Right renal pelvis (tissue), 4 donors: ENCODE measurements at places on chromosomes 5 and 9.

- DNase-seq = no peak
These were observed 104.1 kb downstream of the CMYA5 start for GRCh38 chr5:79793722-79794121.

- no peak for DNase-seq
These were observed 195.6 kb downstream of the PLK2 start for GRCh38 chr5:58264276-58264675.

DNA sequence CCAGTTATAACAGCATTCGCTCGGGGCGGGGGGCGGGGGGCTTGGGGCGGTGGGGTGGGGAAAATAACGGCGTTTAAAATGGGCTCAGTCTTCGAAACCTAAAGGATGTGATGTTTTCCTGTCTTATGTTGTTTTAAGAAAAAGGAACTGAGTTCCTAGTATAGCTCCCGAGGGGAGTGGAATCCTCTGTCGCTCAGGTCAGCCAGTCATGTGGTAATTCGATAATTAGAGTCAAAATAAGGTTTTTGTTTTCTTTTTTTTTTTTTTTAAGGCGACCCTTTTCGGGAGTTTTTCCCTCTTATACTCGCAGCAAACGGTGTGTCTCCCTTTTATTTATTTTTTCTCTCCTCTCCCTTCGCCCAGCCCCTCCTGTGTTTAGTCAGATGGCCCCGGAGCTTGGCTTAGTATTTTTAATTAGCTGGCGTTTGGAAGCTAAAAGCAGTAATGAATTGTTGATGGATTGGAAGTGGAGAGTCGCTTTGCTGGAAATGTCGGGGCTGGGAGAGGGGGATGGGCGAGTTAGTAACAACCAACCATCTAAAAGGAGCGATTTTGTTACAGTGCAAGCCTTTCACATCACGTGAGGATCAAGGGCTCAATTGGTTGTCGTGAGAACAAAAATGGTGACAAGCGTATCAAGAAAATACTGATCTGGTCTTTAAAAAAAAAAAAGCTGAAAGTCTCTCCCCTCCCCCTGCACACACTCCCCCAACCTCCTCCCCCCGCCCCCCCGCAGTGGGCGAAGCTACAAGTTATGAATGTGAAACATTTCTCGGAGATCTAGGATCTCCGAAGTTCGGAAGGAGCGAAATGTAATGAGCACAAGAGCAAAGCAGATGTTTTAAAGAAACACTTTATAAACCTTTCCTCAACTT lies 714 bp upstream of the ZNF608 start:
- DNase-seq = peak; percentile 92

DNA sequence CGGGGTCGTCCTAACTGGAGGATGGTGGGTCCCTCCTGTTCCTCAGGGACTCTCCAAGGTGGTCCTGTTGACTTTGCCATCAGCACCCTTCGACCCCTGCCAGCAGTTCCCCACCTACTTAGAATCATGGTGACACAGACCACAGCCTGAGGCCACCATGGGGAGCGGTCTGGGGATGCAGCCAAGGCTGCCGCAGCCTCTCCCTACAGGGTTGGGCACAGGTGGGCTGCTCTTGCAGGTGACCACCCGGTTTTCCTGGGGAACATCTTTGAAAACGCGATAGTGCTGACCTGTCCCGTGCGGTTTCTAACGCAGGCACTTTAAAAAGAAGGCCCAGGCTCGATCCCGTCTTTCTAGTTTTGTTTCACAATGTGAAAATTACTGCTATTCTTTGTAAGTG lies 12.7 kb upstream of the CEL start:
- no peak for DNase-seq

DNA sequence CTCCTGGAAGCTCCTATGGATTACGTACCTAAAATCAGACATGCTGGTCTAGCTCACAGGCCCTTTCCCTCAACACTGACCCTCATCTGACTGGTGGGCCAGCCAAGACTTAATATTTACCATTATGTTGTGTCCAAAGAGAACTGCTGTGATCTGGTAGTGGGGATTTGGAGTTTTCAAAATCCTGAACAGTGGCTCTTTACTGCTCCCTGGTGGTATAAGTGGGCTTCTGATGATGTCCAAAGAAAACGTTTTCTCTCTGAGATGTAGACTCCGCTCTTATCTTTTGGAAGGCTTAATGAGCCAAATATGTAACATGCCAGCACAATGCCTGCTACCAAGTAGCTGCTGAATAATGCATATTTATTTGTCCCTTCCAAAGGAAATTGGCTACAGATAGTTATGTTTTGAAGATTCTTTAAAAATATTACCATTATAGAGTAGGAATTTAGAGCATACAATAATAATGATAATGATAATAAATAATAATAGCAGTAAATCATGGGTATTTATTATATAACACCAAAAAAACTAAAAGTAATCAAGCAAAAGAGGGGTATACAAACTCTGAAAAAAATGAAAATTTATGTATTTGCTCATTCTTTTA lies 406.6 kb upstream of the TNC start:
- DNase-seq = peak; percentile 80

GRCh38 chr5:87229780-87230179 lies 37.9 kb upstream of the RASA1 start:
- no peak for DNase-seq

DNA sequence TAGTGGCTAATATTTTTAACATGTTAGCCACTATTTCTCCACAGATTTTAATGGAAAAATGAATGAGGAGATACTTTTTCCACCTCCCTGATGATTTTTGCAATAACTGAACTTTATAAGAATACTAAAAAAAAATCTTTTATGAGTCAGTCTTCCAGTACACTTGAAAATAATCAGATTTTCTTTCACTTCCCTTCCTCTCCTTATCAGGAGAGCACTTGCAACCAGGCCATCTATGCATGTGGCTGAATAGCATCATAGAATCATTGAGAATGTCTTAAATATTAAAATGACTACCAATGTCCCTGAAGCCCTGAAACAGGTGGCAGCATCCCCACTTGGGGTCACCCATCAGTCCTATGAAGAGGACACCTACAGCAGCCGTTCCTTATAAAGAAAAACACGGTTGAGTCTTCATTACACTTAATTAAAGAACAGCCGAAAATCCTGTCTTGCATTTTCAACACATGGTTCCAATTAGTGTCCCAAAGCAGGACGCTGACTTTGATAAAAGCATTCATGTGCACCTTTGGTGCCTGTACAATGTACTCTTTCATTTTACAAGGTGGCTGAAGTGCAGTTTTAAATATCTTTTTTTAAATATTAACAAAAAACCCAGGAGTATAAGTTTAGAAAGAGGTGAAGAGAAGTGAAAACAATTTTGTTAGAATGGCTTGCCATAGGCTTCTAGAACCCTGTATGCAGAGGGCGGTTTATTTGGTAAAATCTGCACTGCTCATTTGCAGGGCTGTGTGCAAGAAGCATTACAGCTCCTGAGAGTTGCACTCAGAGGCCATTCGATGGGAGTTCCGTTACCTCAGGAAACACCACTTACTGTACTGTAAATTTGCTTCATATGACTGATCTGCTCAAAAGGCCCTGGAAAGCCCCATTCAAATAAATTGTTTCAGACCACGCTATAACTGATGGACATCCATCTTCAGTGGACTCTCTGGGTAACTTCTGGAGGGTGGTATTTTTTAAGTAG lies 106.9 kb upstream of the VCAN start:
- no peak for DNase-seq

- no peak for DNase-seq
These were observed 42.2 kb downstream of the FGD3 start for GRCh38 chr9:92989561-92989960.

- no peak for DNase-seq
These were observed 200.4 kb downstream of the ARRDC3 start for GRCh38 chr5:91182763-91183162.

- DNase-seq = no peak
These were observed 171.2 kb downstream of the CCDC171 start for GRCh38 chr9:15724016-15724415.

- no peak for DNase-seq
These were observed 284.5 kb upstream of the NUDT12 start for GRCh38 chr5:103847060-103847459.

- no peak for DNase-seq
These were observed 437.0 kb downstream of the PIK3R1 start for GRCh38 chr5:68652534-68652965.

DNA sequence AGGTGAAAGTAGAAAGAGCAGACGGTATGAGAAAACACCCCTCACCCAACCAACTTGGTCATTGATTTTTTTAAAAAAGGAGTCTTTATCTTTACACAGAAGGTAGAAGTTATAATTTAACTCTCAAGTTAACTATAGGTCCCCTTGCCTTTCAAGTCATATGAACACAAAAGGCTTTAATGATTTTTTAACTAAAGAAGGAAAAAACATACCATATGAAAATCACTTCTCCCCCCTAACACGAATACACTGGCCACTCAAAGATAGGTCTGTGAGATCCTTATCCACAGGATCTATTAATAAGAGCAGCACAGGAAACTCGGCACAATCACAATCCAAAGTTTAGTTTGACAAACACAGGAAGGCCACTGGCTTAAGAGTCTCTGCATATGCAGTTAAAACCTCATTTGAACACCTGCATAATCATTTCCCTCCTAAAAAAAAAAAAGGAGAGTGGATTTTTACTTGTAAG lies 138.0 kb downstream of the ENC1 start:
- no peak for DNase-seq

GRCh38 chr9:12816656-12817101 lies 41.9 kb downstream of the LURAP1L start:
- no peak for DNase-seq

DNA sequence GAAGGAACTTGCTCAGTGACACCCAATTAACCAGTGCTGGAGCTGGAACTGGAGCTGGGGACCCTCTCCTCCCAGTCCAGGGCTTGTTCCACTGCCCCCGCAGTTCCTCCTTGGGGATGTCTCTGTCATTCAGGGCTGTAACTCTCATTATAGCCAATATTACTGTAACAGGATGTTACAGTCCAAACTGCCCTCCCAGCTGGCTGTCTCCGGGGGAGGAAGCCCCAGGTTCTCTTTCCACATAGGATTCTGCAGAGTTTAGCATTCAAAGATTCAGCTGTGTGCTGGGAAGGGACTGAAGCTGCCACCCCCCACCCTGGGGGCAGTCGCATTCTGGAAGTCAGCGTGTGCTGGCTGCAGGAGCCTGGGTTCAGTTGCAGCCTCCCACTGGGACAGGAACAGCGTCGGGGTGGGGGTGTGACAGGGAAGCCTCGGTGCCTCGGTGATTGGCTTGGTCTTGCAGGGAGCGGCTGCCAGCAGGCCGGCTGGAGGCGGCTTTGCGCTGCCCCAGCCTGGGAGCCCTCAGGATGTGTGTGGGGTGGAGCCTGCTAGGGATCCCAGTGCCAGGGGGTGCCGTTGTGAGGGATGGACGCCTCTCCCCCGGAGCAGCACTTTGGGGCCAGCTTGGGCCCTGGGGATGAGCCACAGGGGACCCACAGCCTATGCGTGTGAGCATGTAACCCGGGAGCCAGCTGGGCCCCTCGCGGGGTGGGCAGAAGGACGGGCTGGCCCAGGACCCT lies 101.1 kb downstream of the RGS3 start:
- DNase-seq = no peak

- no peak for DNase-seq
These were observed 40.0 kb downstream of the SLC44A1 start for GRCh38 chr9:105284463-105284862.

- DNase-seq = no peak
These were observed 745.0 kb upstream of the ACO1 start for GRCh38 chr9:31639451-31639850.

DNA sequence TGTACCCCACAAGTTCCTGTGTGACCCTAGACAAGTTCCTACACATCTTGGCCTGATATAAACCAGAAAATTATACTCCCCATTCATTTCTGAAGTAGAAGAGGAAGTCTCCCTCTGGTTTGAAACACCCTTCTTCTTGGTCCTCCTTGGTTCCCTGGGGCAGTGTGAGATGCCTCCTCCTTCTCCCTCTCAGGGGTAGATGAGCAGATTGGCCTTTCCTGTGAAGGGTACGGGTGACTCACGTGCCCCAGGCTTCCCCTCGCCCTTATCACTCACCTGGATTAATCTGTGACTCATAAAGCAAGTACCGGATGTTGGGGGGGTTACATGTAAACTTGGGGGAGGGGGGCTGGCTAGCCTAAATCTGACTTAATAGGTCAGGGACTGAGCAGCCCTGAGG lies 11.1 kb upstream of the AQP3 start:
- DNase-seq = no peak

GRCh38 chr5:80147119-80147815 lies 108.6 kb downstream of the SERINC5 start:
- DNase-seq = no peak

DNA sequence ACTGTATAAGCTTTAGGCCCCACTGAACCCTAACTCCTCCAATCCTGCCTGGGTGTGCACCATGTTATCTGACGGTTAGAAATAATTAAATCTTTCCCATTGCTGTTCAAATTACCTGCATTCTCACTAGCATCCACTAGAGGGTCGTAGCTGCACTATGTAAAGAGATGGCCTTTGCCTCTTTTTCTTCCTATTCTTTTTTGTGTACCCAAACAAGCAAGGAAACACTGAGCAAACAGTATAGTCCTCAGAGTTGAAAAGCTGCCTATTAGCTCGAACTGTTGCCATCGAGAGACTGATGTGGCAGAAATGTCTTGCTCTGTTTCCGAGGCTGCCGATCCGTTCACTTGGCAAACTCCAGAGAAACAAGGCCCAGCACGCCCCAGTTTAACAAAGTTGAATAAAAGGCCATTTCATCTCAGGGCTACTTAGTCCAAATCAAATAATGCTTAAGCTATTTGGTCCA lies 163.8 kb upstream of the TRPM3 start:
- peak; percentile 39 for DNase-seq

- DNase-seq = no peak
These were observed 63.6 kb upstream of the UBAC1 start for GRCh38 chr9:136024696-136025316.

GRCh38 chr9:32524892-32525708 lies 896 bp downstream of the RIGI start:
- DNase-seq = peak; percentile 10

GRCh38 chr5:135213466-135214239 lies 179.6 kb upstream of the PITX1 start:
- DNase-seq = no peak

GRCh38 chr5:76764374-76764773 lies 48.4 kb downstream of the F2R start:
- DNase-seq = no peak

- DNase-seq = no peak
These were observed 53.9 kb upstream of the IL17B start for GRCh38 chr5:149432911-149433401.

DNA sequence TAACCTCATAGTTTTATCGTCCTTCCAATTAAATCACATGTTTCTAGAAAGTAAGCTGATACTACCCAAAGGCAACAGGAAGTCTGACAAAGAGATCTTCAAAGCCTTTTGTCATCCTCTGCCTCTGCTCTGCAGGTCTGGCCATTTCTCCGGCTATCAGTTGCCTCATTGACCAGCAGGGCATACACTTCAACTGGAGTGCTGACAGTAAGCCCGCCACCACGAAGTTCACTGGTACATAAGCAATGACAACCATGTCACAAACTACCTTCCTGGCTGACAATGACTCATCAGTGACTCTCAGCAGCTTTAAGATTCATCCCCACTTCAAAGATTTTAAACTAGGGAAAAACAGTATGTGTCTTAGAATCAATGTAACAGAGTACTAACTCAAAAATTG lies 20.6 kb downstream of the SPTLC1 start:
- DNase-seq = no peak

- DNase-seq = no peak
These were observed 219.2 kb upstream of the ELL2 start for GRCh38 chr5:96180684-96181435.
